ENCODE measurements at places on chromosomes 5 and 9. TPM values are rescaled to one million over a fixed set of nuclear protein-coding genes. Genes with fewer than 3 reads are reported as not detected.

Gene SLC34A1
- total RNA-seq, result 0.02 TPM

Gene TLE1
- total RNA-seq, result 21.9 TPM

Gene PCDHA9
- total RNA-seq, result not detected

Gene TJP2
- 73.7 TPM for total RNA-seq

All from M059J (cell line).